ENCODE measurements at places on chromosomes 11 and 22.

- no peak for DNase-seq
These were observed 91.3 kb downstream of the RNF169 start for GRCh38 chr11:74839971-74840370.

- DNase-seq = no peak
These were observed 34.7 kb upstream of the FCHSD2 start for GRCh38 chr11:73176874-73177155.

DNA sequence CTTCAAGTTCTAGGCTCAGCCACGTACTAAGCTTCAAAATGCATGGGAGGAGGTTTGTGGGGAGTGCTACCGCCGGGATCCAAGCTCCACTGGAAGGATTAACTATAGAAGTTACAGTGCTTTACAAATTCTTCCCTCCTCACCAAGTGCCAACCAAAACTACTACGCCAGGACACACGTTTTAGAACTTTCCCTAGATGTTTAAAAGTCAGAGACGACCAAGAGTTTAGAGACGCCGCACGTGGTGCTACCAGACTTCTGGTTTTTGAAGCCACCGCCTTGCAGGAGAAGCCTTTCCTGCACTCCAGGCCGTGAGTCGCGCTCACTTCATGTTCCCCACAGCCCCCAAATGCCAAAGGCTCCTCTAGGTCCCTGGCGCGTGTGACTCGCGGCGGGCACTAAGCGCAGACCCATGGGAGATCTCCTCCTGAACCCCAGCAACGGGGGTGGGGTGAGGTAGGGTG lies 734 bp downstream of the SNU13 start:
- peak; percentile 63 for DNase-seq

DNA sequence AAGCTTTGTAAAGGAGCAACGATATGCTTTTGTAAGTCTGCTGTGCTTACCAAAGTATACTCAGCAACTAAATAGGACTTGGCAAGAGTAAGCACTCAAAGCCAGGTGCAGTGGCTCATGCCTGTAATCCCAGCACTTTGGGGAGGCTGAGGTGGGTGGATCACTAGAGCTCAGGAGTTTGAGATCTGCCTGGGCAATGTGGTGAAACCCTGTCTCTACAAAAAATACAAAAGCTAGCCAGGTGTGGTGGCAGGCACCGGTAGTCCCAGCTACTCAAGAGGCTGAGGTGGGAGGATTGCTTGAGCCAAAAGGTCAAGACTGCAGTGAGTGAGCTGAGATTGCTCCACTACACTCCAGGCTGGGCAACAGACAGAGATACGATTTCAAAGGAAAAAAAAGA lies 67.5 kb downstream of the PAK1 start:
- no peak for DNase-seq

- DNase-seq = peak; percentile 33
These were observed 210.5 kb downstream of the CTTN start for GRCh38 chr11:70608568-70609470.

- no peak for DNase-seq
These were observed 10.9 kb upstream of the CPT1A start for GRCh38 chr11:68852628-68853027.

DNA sequence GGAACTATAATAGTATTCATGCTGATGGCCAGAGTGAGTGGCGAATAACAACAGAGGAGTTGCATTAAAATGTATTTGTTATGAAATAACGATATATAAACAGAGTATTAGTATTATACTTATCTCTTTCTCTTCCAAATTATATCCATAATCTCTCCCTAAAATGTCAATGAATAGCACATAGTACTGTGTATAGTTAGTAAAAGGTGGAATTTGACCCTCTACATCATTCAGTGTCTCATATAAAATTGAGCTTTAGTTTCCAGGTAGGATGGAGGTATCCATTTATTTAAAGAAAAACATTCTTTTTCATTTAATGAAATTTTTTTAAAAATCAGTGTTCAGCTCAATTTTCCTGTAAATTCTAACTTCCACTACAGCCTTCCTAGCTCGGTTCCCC lies 34.4 kb upstream of the TECTA start:
- no peak for DNase-seq

DNA sequence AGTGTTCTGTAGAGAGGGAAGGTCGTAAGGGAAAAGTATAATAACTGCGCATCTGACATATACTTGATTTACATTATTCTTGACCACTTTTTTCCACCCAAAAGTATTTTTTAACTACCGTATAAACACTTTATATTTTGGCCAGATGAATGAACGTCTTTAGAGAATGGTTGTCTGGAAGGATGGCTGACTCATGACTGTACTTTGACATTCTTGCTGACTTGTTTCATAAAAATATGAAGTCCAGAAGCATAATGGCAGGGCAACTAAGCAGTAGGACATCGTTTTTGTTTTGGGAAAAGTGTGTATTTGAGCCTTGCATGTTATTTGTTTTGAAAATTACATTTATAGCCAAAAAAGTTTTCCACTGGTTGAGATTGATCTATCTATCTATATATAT lies 110.0 kb downstream of the OSBP2 start:
- DNase-seq = no peak

DNA sequence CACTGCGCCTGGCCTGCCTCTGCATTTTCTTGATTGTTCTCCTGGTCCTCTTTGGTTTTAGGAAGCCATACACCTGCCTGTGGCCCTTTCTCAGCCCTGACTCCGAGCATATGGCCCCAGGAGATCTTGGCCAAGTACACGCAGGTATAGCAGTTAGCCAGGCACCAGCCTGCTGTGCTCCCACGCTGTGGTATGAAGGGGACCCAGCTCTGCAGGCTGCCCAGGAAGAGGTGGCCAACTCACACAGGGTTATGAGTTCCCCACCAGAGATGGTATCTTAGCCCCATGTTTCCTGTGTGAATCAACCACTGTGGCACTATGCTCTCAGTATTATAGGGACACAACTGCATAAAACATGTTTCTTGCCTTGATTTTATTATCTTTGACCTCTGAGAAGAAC lies 31.1 kb downstream of the SGSM3 start:
- no peak for DNase-seq

GRCh38 chr11:47369676-47370075 lies 8.7 kb downstream of the SPI1 start:
- DNase-seq = no peak

DNA sequence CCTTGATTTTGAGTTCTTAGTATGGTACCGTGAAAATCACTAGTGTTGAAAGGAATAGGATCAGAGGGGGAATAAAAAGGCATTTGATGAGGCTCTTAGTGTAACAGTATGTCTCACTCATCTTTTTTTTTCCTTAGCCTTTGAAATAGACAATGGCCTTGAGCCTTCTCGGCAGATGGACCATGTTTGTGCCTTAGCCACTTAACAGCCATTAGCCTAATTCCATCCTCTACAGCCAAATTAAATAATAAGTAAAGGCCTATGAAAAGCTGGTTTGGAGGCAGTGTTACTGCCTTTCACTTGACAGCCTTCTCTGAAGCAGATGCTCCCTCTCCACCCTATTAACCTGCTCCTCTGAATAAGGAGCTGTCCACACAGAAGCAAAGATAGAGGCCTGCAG lies 580.7 kb downstream of the NTM start:
- no peak for DNase-seq

GRCh38 chr11:129620237-129621104 lies 195.2 kb upstream of the TMEM45B start:
- no peak for DNase-seq
